SK-N-DZ (cell line): ENCODE measurements at places on chromosomes 6 and 20.
A peak's percentile ranks its signal among the peaks of the same experiment; 100 is the strongest.

GRCh38 chr6:35320031-35320410 lies 22.3 kb upstream of the PPARD start:
- DNase-seq: no peak

GRCh38 chr6:34338811-34339210 lies 53.7 kb downstream of the NUDT3 start:
- no peak for DNase-seq

- no peak for DNase-seq
Measured at GRCh38 chr6:106512968-106513574, 116.2 kb downstream of the RTN4IP1 start.

DNA sequence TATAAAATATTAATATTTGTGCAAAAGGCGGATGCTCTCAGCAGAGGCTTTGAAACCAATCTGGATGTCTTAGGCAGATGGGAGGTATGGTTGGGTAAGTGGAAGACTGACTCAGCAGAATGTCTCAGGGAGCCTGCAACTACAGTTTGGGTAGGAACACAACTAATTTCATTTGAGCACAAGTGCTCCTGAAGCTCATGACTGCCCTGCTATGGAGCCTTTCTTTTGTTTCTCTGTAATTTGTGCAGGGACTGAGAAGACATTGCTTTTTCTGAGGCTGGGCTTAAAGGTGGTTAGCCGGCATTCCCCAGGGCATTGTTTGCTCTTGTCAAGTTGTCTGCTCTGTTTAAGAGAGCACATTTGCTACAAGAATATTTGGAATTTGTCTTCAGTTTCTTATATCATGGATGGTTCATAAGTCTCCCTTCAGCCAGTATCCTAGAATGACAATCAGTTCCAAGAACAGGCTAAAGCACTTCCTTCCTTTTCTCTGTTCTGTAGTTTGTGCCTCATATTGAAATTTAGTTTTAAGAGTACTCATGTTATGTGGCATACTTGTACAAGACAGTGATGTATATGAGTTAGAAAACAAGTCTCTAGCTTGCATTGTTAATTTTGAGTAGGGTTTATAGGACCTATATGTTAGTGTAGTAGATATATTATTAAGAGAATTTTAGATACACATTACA lies 208.3 kb downstream of the ZFAND3 start:
- peak; percentile 16 for DNase-seq

DNA sequence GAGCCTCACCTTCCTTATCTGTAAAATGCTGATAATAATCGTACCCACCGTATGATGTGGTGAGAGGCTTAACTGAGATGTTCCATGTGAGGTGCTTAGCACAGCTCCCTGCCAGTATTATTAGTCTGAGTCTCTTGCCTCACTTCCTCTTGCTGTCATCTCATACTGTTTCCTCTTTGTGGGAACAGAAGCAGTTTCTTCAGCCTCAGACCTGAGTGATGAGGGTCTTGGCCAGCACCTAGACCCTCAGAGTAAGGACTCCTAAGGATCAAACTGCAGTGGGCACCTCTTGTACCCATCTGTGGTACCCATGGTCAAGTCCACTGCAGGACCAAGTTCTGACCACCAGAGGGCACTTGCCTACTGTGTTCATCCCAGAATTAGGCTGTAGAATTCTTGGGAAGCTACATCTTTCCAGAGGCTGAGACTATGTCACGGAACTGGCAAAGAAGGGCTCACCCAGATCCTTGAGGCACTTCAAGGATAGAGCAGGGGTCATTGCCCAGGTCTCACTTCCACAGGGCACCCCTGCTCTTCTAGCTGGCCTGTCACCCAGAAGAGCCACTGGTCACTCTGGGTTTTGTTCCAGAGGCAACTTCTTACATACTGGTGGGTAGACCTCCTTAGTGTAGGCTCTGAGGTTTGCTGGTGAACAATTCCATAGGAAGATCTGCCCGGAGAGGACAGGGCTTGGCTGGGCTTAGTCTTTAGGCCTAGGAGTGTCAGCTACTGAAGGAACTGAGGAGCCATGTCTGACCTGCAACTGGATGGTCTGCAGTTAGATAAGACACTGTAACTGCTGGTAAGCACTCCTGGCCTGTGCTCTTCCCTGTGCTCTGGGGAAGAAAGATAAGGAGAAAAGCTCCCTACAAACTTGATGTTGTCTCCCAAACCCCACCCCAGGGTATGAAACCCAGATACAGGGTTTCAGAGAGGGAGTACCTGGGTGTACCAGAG lies 20.6 kb upstream of the SGK2 start:
- peak; percentile 71 for DNase-seq

DNA sequence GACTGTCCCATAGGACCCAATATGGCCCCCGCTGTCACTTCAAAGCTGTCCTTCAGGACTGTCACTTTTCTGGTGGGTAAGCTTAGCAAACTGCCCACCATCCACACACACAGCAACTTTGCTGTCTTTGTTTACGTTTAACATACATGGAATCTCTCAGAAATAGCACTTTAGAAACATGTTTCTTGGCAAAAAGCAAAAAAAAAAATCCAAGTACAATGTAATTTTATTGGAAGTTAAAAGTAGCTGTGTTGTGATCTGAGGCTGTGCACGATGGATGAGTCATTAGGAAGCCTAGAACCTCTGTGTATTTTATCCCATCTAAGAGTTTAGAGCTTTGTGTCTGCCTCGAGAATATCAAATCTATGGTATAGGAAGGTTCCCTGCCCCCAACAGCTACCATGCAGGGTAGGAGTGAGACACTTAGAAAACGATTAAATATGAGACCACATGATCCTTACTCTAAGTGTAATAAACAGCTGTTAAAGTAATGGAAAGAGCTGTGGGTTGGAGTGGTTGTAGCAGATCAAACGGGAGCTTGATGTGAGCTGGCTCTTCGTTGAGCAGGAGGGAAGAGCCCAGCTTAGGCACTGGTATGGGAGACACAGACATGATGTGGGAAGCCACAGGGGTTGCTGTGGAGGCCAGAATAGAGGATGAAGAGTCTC lies 119.5 kb downstream of the PLEKHG1 start:
- DNase-seq: no peak

DNA sequence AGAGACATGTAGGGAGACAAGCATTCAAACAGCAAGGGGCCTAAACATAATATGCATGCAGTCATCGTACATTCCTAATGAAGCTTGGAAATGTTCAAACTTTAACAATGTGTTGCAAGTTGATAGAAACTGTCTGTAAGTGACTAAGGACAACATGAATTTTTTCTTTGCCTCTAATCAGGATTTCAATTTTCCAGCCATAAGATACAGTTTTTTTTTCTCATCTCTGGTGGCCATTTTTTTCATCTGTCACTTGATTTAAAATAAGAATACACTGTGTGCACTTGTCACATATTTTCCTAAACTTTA lies 22.2 kb upstream of the MTRF1L start:
- no peak for DNase-seq

DNA sequence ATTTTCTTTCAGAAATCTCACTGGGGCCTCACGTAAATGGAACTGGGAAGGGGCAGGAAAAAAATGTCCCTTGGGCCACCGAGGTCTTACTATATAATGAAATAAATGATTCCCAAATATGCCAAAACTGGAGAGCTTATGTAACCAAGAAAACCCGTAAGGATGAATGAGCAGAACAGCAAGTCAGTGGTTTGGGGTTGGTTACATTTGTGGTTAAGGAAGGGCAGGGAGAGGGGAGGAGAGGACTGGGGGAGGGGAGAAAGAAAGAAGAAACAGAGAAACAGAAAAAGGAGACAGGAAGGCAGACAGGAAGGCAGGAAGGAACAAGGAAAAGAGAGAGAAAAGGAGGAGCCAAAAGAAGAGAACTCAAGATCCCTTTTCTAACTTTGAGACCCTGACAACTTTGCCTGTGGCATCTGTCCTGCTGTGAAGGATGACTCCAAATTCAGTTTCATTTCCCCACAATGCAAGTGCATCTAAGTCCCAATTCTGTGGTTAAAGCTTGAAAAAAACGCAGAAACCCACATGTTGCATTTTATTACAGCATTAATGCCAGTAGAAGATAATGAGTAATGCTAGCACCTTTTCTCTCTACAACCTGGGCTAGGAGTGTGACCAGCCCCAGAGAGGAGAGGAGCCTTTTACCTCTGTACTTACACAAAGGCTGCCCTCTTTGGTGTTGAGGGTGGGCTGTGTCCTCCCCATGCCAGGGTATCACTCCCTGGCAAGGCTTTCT lies 10.8 kb upstream of the ARMC2 start:
- DNase-seq: no peak

GRCh38 chr6:152085451-152085921 lies 278.0 kb downstream of the ESR1 start:
- no peak for DNase-seq

DNA sequence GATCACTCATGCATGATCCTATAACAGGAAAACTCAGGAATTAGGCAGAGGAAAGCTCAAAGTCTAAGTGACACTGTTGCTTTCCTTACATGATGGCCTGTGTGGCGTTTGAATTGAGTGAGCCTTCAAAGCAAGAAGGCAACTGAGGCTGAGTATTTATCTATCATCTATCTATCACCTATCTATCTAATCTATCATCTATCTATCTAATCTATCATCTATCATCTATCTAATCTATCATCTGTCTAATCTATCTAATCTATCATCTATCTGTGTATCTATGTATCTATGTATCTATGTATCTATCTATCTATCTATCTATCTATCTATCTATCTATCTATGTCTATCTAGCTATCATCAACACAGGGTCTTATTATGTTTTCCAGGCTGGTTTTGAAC lies 41.8 kb upstream of the BCLAF1 start:
- no peak for DNase-seq

DNA sequence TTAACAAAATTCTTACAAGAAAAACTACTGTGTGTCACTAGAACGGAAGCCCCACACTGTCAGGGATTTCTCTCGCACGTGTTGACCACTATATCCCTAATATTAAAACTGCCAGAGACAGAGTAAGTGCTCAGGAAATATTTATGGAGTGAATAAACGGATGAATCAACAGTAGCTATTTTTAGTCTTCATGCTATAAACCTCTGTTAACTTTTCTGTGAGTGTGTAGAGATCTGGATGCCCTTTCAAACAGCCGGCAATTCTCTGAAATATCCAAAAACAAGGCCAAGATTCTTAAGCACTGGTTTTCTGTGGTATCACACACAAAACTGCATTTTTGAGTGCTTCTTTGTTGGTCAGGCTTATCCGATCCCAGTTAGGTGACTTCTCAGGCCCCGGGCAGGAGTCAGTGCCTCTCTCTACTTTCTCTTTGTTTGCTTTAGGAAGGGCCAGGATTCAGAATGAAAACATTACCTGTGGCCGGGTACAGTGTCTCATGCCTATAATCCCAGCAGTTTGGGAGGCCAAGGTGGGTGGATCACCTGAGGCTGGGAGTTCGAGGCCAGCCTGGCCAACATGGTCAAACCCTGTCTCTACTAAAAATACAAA lies 15.7 kb downstream of the ATP9A start:
- DNase-seq: no peak

- no peak for DNase-seq
Measured at GRCh38 chr20:33124261-33124660, 43.7 kb upstream of the BPIFA2 start.

DNA sequence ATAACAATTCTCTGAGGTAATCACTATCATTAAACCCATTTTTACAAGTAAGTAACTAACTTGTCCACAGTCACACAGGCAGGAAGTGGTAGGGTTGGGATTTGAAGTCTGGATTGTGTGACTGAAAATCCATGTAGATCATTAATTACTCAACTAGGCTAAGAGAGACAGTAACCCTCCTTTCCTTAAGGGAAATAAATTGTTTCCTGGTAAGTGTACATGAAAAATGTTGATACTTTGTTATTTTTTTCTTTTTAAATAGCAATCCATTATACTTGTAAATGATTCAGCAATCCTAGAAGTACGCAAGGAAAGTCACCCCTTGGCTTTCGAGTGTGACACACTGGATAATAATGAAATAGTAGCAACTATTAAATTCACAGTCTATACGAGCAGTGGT lies 11.6 kb downstream of the SPACA1 start:
- DNase-seq: no peak

GRCh38 chr6:24229696-24230405 lies 103.8 kb downstream of the NRSN1 start:
- DNase-seq: no peak

DNA sequence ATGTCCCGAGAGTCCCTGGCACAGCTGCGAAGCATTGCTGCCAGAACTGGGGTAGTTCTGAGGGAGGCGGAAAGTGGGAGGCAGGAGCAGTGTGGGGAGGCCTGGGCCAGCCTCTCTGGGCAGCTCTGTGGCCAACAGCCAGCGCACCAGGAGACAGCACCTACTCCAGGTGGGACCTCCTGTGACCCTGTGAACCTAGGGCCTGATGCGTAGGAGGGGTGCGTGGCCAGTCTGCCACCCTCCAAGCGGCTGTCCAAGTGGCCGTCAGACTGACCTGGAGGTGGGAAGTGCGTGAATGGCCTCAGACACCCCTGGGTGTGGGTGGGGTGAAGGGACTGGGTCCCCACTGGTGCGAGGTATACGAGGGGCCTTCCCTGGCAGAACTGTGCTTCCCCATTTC lies 15.5 kb downstream of the SS18L1 start:
- no peak for DNase-seq

DNA sequence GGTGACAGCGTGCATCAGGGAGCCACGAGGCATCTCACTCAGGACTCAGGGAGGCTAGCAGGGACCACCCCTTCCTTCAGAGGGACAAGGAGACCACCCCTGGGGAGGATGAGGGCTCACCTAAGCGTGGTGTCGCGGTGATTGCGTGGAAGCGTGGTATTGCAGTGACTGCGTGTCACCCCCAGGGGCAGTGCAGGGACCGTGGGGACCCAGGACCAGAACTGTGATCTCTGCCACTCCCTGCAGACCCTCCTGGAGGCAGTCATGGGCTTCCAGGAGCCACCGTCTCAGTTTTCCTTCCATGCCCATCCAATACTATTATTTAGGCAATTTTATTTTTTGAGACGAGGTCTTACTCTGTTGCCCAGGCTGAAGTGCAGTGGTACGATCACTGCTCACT lies 147.1 kb downstream of the TAF4 start:
- no peak for DNase-seq

- DNase-seq: no peak
Measured at GRCh38 chr6:117050301-117050700, 173.3 kb downstream of the RFX6 start.

DNA sequence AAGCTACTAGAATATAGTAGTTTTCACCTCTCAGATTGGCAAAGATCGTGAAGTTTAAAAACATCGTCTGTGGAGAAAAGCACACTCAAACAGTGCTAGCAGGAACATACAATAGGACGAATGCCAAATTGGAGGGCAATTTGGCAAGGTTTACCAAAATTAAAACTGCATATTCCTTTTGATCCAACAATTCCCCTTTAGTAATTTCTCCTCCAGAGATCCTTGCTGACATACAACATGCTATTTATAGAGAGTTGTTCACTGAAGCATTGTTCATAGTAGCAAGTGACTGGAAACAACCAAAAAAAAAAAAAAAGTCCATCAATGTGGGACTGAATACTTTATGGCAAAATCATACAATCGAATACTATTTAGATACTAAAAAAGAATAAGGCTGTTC lies 202.2 kb downstream of the ATXN1 start:
- DNase-seq: no peak

DNA sequence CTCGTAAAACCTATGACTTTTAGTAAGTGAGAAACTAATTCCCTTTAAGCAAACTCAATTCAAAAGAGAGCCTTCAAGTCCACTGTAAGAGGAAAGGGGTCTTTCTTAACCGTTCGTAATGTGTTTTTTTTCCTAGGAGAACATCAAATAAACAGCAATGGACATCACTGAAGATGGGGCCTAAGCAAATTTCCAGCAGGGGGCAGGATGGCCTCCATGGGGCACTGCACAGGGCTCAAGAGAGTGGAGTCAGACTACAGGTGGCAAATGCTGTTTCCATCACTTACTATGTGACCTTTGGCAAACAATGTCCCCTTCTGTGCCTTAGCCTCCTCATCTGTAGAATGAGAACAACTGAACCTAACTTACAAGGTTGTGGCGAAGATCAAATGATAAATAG lies 88.7 kb downstream of the ARHGAP18 start:
- DNase-seq: no peak
